IMR-90 (cell line): ENCODE measurements at places on chromosomes 5 and 9. TPM values are rescaled to one million over a fixed set of nuclear protein-coding genes. Genes with fewer than 3 reads are reported as not detected.

GRCh38 chr9:131334629-131335367 is 45.3 kb downstream of the PLPP7 start:
- no peak overlapping the region for H3K4me3 ChIP-seq
- no peaks in the 10 kb centered on the region for H3K36me3 ChIP-seq
- peak; percentile 38 for DNase-seq
- H3K4me1 ChIP-seq = no peaks in the 10 kb centered on the region

- H3K27me3 ChIP-seq = no peaks in the 10 kb centered on the region
- peaks cover 22% of the 10 kb centered on the region for H3K36me3 ChIP-seq
- peaks cover 15% of the 10 kb centered on the region for H3K4me1 ChIP-seq
- DNase-seq = peak; percentile 59
- no peak overlapping the region for H3K4me3 ChIP-seq
Measured at GRCh38 chr9:130110596-130111021, 56.9 kb downstream of the GPR107 start.

CWC27 gene
- 15.3 and 17.1 TPM in 2 replicates for polyA plus RNA-seq

- H3K4me1 ChIP-seq = peaks cover 8% of the 10 kb centered on the region
- DNase-seq = no peak
- peak overlapping the region; percentile 92; the same call in 1 of the 2 replicates for H3K27ac ChIP-seq
- peaks cover 13% of the 10 kb centered on the region for H3K36me3 ChIP-seq
- no peaks in the 10 kb centered on the region for H3K27me3 ChIP-seq
Measured at GRCh38 chr5:138752341-138752950, 779 bp upstream of the CTNNA1 start.

- H3K27me3 ChIP-seq = peaks cover 5% of the 10 kb centered on the region
- no peak overlapping the region for H3K4me3 ChIP-seq
- no peaks in the 10 kb centered on the region for H3K36me3 ChIP-seq
- no peak overlapping the region for H3K27ac ChIP-seq
Measured at GRCh38 chr5:39670391-39670790, 245.6 kb upstream of the DAB2 start.

- no peak for DNase-seq
- no peaks in the 10 kb centered on the region for H3K27me3 ChIP-seq
- no peak overlapping the region for H3K4me3 ChIP-seq
- no peaks in the 10 kb centered on the region for H3K36me3 ChIP-seq
Measured at GRCh38 chr5:110852053-110852452, 113.2 kb downstream of the SLC25A46 start.

DNA sequence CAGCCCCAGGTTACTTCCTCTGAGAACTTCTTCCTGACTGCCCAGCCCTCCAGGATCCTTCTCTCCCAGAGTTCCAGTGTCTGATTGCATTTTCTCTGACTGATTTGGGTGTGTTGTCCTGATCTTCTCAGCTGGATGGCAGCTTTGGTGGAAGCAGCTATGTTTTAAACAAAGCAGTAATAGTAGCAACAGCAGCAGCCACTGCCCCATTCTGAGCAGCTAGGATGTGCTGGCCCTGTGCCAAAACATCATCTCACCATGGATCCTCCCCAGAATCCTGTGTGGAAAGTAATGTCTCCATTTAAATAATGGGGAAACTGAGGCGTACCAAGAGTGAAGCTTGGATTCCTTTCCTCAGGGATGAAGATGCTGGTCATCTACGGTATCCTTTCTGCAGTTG is 46.4 kb upstream of the PSD2 start:
- peaks cover 35% of the 10 kb centered on the region for H3K4me1 ChIP-seq
- no peak for DNase-seq
- H3K27ac ChIP-seq = no peak overlapping the region
- no peak overlapping the region for H3K4me3 ChIP-seq
- peaks cover 7% of the 10 kb centered on the region; the same call in 1 of the 2 replicates for H3K27me3 ChIP-seq

FIBCD1 gene
- 10.1 and 12.2 TPM in 2 replicates for polyA plus RNA-seq

DNA sequence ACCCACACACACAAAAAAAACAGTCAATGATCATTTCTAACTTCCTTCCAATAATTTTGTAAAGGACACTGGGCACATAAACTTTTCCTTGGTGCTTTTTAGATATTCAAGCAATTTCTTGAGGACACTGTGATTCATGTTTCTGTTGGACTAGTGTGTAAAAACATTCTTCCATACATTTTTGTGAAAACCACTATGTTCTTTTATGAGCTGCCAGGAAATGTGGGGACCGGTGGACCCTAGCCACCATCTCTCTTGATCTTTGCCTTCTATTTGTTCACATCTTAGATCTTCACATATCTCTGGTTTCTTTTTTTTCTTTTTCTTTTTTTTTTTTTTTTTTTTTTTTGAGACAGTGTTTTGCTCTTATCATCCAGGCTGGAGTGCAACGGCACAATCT is 287.4 kb downstream of the GLIS3 start:
- H3K4me1 ChIP-seq = peaks cover 9% of the 10 kb centered on the region
- H3K27ac ChIP-seq = no peak overlapping the region
- H3K4me3 ChIP-seq = no peak overlapping the region
- H3K27me3 ChIP-seq = no peaks in the 10 kb centered on the region

GRCh38 chr5:135641734-135642487 is 63.1 kb upstream of the CXCL14 start:
- H3K4me3 ChIP-seq = no peak overlapping the region
- no peak for DNase-seq
- H3K27ac ChIP-seq = no peak overlapping the region
- H3K36me3 ChIP-seq = no peaks in the 10 kb centered on the region
- no peaks in the 10 kb centered on the region for H3K4me1 ChIP-seq
- H3K27me3 ChIP-seq = no peaks in the 10 kb centered on the region

DND1 gene
- 0.63 and 0.67 TPM in 2 replicates for polyA plus RNA-seq

PCDHGA10 gene
- 3.4 TPM in 2 replicates for polyA plus RNA-seq

ZNF608 gene
- 9.8 TPM in 2 replicates for polyA plus RNA-seq

AHRR gene
- polyA plus RNA-seq = 36.1 and 37.1 TPM in 2 replicates

DNA sequence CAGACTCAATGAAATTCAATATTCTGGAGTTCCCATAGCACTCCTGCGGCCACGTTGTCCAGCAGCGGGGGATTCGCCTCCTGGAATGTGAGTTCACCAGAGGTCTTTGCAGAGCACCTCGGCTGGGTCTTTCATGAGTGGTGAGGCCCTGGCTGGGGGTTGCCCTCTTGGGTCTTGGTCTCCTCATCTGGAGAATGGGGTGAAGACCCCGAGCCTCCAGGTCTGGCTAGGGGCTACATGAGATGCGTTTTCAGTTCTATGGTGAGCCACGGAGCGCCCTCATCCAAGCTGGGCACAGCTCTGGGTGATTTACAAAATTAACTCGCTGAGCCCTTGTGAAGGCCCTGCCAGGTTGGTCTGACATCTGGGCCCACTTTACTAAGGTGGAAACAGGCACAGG is 37.5 kb upstream of the RXRA start:
- H3K27ac ChIP-seq = no peak overlapping the region
- no peaks in the 10 kb centered on the region for H3K36me3 ChIP-seq
- H3K4me1 ChIP-seq = peaks cover 2% of the 10 kb centered on the region; the same call in 1 of the 2 replicates
- H3K27me3 ChIP-seq = peaks cover 25% of the 10 kb centered on the region; the same call in 1 of the 2 replicates
- H3K4me3 ChIP-seq = no peak overlapping the region
- DNase-seq = no peak

C5 gene
- polyA plus RNA-seq = 1.0 and 1.5 TPM in 2 replicates

- H3K27ac ChIP-seq = no peak overlapping the region
- no peak overlapping the region for H3K4me3 ChIP-seq
- H3K4me1 ChIP-seq = peaks cover 10% of the 10 kb centered on the region
Measured at GRCh38 chr9:16527573-16527972, 342.9 kb downstream of the BNC2 start.

NOL8 gene
- polyA plus RNA-seq = 7.4 and 10.1 TPM in 2 replicates

DNA sequence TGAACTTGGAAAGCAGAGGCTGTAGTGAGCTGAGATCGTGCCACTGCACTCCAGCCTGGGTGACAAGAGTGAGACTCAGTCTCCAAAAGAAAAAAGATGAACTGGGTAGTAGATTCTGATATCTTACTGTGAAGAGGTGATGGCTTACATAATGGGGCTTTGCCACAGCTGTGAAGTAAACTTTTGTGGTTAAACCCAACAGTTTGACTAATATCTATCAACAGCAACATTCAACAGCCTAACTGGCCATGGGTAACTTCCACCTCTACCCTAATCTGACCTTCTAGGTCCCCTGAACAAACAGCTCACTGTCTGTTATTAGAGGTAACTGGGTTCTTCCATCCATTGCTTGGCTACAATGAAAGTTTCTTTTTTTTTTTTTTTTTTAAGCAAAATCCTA is 52.1 kb downstream of the TLE1 start:
- H3K36me3 ChIP-seq = peaks cover 15% of the 10 kb centered on the region
- no peaks in the 10 kb centered on the region for H3K27me3 ChIP-seq
- H3K4me1 ChIP-seq = peaks cover 27% of the 10 kb centered on the region
- H3K4me3 ChIP-seq = no peak overlapping the region
- H3K27ac ChIP-seq = no peak overlapping the region
- peak; percentile 18 for DNase-seq

DNA sequence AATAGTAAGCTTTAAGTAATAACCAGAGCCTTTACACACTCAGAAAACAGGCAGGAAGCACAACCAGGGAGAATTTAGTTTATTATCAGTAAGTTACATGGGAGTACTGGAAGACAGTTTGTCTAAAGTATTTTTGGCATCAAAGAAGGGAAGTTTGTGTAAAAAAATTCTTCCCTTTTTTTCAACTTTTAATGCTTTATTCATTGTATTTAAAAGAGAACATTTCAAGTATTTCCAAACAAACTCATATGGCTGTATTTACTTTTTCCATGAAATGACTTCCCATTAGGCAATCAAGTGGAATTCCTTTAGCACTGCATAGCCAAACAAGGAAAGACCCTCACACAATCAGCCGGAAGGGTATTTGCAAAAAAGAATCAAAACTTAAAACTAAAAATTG is 26.7 kb downstream of the RNF145 start:
- DNase-seq = peak; percentile 83
- peak overlapping the region; percentile 88; the same call in 1 of the 2 replicates for H3K27ac ChIP-seq
- H3K36me3 ChIP-seq = peaks cover 16% of the 10 kb centered on the region
- no peak overlapping the region for H3K4me3 ChIP-seq
- peaks cover 31% of the 10 kb centered on the region for H3K4me1 ChIP-seq

DNA sequence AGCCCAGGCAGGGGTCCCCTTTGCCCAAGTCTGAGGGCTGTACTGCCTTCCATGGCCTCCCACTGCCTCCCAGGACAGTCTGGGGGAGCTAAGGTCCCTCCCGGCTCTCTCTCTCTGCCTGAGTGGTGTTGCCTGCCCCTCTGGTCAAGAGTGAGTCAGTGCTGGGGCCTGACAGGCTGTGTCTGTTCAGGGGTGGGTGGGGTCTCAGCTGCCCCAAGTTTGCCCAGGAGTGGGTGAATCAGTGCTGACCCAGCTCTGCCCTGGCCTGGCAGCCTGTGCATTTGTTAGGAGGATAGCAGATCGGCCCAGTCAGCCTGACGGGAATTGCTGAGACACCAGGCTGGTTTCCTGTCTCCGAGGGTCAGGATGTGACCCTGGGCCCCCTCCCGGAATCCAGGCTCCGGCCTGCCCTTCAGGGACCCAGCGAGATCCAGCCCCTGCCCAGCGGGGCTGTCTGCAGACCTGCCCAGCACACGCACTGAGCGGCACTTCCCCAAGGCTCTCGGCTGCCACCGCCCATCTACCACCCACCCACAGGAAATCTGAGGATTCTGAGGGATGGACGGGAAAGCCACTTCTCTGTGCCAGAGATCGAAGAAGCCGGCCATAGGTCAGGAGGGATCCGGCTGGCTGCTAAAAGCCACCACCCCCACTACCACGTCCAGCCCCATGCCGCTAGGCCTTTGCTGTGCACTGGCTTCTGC is 15.9 kb downstream of the ENG start:
- peak overlapping the region; percentile 78 for H3K27ac ChIP-seq
- H3K27me3 ChIP-seq = no peaks in the 10 kb centered on the region
- H3K36me3 ChIP-seq = peaks cover 18% of the 10 kb centered on the region
- H3K4me3 ChIP-seq = no peak overlapping the region
- peaks cover 36% of the 10 kb centered on the region for H3K4me1 ChIP-seq
- DNase-seq = peak; percentile 93

NIPAL4 gene
- 0.32 and 0.39 TPM in 2 replicates for polyA plus RNA-seq

DNA sequence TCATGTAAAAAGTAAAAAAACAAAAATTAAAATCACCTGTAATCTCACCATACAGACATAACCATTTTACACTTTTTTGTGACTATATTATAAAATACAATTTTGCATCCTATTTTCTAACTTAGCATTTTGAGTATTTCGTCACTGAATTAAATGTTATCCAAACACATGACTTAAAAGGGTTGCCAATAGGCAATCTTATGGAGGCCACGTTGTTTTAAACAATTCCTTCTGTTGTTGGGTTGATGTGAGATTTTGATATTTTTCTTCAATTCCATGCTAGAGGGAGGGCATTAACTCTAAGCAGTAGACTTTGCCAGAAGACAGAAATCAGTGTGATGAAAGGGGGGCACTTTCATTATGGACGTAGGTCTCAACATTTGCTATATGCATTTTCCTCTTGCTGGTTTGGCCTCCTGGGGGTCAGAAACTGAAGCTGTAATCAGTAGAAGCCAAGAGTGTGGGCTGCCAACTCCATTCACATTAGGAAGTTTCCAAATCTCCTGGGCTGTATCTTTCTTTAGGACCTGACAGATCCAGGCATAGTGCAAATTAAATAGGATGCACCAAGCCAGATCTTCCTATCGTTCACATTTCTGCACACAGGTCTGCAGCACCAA is 614.2 kb upstream of the CLINT1 start:
- H3K27me3 ChIP-seq = no peaks in the 10 kb centered on the region
- H3K4me1 ChIP-seq = no peaks in the 10 kb centered on the region
- H3K27ac ChIP-seq = no peak overlapping the region
- no peak overlapping the region for H3K4me3 ChIP-seq
- no peaks in the 10 kb centered on the region for H3K36me3 ChIP-seq
- DNase-seq = no peak

DNA sequence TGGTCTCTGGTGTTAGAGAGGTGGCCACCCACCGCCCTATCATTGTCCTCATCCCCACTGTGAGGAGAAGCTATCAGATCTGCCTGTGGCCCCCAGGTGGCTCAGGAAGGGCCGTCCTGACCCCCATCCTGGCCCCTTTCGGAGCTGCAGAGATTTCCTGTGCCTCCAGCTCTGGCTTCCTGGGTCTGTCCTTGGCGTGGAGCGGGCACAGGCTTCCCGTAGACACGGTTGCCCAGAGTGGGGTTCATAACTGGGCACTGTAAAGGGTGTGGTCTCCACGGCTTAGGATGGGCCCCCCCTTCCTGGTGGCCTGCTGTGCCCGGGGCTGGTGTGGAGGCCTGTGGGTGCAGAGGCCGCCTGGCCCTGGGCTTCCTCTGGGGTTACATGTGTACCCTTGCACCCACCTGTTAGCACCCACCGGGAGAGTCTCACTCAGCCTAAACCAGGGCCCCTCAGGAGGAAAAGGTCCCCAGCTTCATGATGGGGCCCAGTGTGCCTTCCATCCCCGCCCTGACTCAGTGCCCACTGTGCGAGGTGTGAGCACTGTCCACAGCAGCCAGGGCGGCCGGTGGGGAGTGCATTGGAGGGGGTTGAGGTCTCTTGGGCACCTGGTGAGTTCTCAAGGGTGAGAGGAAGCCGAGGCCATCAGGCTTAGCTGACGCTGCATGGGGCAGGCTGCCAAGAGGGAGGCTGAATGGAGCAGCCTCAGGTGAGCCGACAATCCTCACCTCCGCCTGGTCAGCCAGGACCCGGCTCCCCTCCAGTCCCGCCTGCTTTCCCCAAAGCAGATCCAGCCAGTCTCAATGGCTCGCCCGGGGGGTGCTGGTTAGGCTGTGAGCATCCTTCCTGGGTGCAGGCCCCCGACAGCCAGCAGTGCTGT is 15.3 kb upstream of the AJM1 start:
- no peak for DNase-seq
- H3K4me3 ChIP-seq = no peak overlapping the region
- H3K36me3 ChIP-seq = peaks cover 64% of the 10 kb centered on the region
